ENCODE measurements at places on chromosomes 6 and 20.

- DNase-seq: no peak
Measured at GRCh38 chr20:7975851-7976414, 35.7 kb upstream of the HAO1 start.

- DNase-seq: no peak
Measured at GRCh38 chr6:111769365-111770152, 103.7 kb downstream of the FYN start.

GRCh38 chr6:107386340-107386739, 73.0 kb downstream of the PDSS2 start:
- DNase-seq: no peak

DNA sequence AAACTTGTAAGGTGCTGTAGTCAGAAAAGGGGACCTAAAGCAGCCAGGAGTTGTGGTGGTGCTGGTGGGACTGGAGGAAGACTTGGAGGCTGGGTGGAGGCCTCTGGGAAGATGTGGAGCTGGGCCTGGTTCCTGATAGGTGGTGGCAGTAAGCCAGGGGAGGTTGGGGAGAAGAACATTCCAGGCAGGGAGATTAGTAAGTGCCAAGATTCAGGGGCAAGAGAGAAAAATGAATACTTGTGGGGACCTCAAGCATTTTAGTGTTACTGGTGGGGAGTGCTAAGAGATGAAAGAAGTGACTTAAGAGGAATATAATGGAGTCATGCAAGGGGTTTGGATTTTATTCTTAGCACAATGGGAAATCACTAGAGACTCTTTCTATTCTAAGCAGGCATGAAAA, 79.0 kb upstream of the B3GAT2 start:
- no peak for DNase-seq

GRCh38 chr20:32443386-32443974, 85.3 kb downstream of the ASXL1 start:
- no peak for DNase-seq

- no peak for DNase-seq
Measured at GRCh38 chr6:45514454-45515230, 136.9 kb upstream of the SUPT3H start.

GRCh38 chr20:60371384-60371783, 413.2 kb downstream of the CDH26 start:
- DNase-seq: no peak

DNA sequence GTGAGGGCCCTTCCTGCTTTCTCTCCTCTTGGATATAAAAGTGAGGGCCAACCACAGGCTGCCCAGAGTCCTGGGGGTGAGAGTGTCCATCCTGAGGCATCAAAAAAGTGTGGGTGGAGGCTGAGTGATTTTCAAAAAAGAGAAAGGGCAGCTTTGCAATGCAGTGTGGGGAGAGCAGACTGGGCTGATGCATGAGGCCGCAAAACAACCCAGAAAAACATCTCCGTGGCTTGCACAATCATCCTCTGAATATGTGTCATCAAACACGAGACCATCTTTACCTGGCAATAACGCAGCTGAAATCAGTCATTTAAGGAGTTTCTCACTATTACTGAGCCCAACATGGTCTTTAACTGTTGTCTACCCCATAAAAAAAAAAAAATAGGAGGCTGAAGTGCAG, 191.2 kb upstream of the SOX4 start:
- no peak for DNase-seq

GRCh38 chr6:111774346-111774703, 98.9 kb downstream of the FYN start:
- DNase-seq: no peak

GRCh38 chr6:36039112-36039511, 11.5 kb downstream of the MAPK14 start:
- DNase-seq: no peak

- DNase-seq: no peak
Measured at GRCh38 chr6:3284436-3284876, 25.7 kb downstream of the PSMG4 start.

GRCh38 chr6:154500769-154501577, 9.5 kb downstream of the CNKSR3 start:
- DNase-seq: no peak

DNA sequence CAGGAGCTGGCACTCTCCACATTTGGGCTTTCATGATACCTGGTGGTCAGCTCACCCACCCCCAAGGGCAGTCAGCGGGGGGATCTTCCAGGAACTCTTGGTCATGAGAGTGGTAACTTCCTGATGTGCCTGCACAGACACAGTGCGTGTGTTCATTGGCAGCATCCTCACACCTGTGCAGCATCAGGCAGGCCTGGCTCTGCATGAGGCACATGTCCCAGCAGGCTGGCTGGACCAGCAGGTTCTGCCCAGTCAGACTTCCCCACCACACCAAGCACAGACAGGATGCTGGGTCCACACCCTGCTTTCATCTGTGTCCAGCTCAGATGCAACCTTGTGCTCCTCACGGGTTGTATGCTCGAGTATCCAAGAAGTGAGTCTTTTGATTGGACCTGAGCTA, 15.7 kb upstream of the UNC93A start:
- no peak for DNase-seq

DNA sequence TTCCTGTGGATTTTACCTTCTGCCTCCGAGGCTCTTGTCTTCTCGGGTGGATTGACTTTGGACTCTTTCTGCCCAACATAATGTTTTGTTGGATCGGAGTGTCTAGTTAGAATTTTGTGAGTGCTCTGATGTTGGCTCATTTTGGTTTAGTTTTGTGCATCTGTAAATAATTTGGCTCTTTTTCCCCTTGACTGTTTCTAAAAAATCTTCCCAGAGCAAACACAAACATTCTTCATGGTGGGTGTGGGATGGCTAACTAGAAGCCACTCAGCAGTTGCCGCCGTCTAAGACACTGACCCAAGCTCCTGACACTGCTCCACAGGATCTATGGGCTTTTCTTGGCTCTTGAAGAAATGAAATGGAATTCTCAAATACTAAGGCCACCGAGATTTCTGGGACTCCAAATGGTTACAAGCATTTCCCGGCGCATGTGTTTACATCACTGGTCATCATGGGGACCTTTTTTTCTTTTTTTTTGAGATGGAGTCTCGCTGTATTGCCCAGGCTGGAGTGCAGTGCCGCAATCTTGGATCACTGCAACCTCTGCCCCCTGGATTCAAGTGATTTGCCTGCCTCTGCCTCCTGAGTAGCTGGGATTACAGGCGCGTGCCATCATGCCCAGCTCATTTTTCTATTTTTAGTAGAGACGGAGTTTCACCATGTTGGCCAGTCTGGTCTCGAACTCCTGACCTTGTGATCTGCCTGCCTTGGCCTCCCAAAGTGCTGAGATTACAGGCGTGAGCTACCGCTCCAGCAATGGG, 92.0 kb upstream of the FRMD1 start:
- DNase-seq: no peak

DNA sequence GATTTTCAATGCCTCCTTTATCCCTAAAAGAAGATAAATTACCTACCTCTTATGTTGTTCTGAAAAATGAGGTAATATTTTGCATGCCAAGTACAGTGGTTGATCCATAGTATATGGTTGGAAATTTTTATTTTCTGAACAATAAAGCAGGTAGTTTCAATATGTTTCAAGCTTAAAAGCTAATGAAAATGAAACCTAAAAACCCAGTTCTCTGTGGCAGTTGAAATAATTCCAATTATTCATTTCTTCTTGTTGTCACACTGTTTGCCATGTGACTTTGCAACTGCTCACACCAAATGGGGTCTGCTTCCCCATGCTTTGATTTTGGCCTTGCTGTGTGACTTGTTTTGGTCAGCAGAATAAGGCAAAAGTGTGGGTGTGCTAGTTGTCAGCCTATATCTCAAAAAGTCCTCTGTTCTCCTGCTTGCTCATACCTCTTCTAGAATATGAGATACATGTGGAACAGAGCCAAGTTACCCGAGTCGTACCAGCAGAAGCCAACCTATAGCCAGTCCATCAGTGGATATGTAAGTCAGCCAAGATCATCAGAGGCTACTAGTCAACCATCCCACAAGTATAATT, 197.2 kb upstream of the THEMIS start:
- no peak for DNase-seq

- DNase-seq: no peak
Measured at GRCh38 chr6:148470606-148471465, 128.2 kb downstream of the SASH1 start.

DNA sequence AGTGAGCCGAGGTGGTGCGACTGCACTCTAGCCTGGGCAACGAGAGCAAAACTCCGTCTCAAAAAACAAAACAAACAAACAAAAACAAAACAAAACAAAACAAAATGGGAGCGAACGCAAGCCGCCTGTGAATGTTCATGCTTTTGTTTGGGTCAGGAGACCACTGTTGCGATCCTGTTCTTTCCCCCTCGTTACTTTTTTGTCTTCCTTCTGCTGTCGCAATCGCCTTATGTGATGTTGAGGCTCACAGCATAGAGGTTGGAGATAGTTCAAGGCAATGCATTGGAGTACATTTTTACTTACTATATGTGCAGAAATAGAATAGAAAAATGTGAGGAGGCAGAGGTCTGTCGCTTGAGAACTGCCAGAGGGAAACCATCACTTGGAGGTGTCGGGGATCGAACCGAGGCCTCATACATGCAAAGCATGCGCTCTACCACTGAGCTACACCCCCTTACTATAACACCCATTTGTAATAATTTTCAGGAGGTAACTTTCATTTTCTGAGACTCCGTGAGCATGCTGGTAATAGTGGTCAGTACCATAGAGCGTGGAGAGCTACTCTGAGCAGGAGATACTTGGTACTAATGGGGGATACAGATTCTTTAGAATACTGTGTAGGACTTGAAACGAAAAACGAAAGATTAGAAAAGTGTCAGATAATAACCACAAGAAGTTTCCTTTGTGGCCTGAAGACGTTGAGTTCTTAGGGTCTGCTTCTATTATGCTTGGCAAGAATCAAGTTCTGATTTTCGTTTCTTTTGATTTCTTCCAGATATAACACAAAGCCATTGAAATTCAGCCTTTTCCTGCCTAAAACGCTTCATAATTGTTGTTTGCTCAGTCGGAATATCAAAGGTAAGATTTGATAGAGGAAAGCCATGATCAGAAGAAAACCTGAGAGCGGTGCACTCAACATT, 121.1 kb downstream of the TRIM27 start:
- DNase-seq: no peak

- DNase-seq: no peak
Measured at GRCh38 chr20:64024141-64024990, 11.6 kb upstream of the C20orf204 start.

DNA sequence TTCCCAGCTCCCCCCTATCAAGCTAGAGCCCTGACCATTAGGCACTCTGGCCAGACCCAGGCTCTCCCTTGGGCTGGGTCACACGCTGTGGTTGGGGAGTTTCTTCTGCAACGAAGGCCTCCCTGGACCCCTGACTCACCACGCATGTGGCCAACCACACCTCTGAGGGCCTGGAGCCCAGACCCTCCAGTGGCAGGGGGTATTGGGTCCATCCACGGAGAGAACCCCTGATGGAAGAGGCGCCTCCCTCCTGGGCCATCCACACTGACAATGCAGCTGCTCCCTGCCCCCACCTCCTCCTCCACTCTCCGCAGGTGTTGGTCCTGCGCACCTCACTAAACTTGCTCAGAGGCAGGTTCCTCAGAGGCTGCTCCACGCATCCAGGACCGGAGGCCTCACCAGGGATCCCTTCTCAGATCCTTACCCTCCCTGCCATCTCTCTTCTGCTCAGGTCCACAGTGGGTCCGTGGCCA, 125.4 kb downstream of the RNASET2 start:
- no peak for DNase-seq

- peak; percentile 34 for DNase-seq
Measured at GRCh38 chr6:155093430-155093829, 98.3 kb downstream of the TIAM2 start.

GRCh38 chr6:3759646-3760232, 8.2 kb upstream of the PXDC1 start:
- DNase-seq: no peak

- no peak for DNase-seq
Measured at GRCh38 chr6:81487489-81487888, 265.0 kb downstream of the TENT5A start.

DNA sequence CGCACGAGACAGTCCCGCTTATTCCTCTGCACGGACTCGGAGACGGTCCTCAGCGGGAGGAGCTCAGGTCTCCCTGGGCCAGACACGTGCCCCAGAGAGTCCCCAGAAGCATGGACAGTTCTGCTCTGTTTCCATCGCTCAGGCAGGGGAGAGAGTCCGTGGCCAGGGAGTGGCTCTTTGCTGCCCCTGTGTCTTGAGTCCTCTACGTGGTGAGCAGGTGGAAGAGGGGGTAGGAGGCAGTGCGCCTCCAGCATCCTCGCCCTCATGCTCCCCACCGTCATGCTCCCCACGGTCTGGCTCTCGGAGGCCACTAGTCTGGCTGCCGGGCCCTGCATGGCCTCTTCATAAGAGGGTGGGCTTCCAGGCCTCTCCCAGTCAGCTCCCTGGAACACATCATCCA, 8.9 kb downstream of the TAGAP start:
- DNase-seq: no peak

DNA sequence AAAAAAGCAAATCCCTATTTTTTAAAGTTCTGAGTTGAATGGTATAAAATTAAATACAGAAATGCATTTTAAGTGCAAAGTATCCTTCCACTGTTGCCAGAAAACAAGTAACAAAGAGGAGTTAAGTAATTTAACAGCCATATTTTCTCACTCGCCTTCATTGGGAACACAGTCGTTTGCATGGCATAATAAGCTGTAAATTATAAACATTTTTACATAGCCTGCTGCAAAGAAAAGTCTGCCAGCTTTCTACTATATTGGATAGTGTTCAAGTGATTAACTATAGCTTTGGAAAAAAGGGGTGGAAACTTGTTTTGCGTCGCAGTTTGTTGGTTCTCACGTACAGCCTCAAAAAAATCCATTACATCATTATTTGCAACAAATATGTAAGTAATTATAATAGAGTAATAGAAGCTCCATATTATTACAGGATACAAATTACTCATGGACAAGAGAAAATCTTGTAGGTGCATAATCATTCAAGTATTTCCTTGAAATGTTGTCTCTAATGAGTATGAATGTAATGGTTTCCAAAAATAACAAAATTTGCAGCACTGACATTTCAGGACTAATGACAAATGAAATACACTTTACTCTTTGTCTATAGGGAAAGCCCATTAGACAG, 139.3 kb downstream of the PDSS2 start:
- no peak for DNase-seq

DNA sequence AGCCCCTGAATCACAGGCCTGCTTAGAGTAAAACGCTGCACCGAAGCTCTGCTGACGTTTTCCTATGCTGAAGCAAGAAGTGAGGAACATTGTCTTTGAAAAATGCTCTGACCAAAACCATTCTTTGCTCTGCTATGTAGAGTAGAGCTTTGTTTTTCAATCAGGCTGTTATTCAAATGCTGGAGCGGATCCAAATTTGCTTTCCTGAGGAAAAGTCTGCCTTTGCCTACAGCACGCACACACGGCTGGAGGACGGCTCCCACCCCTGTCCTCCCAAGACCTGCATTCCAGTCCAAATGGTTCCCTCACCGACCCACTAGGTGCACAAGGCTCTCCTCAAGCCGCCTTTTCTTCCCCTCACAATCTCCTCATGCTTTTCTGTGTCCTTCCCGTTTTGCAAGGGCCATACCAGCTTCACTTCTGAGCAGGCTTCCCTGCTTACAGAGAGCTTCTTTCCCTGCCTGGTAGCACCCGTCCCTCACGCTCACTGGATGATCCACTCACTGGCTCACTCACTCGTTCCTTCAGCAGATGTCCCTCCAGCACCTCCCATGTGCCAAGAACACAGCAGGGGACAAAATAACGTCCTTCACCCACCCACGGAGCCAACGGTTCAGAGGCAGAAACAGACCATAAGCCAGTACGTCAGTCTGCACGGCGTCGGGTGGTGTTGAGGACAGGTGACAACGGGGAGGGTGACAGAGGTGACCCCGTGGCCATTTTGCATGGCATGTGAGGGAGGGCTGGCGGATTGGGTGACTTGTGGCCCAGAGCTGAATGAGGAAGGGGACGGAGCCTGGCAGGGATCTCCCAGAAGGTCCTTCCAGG, 137.9 kb upstream of the NEDD9 start:
- DNase-seq: no peak

GRCh38 chr6:223763-224162, 68.5 kb upstream of the DUSP22 start:
- DNase-seq: no peak
